K562 (cell line): ENCODE measurements at places on chromosomes 12 and 14.

DNA sequence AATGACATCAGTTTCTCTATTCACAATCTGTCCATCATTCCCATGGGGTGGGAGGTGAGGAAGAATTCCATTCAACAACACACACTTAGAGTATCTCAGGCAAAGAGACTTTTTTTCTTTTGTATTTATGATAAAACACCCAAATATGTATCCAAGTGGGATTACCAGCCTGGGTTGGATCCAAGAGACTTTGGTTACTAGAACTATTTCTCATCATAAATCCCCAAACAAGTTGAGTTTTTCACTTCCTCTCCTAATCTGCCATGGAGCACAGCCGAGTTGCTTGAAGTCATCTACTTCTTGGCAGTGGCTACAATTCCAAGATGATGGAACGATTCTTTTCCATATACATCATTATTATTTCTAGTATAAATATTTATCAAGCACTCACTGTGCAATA is 209.2 kb upstream of the HMGA2 start:
- no peak for DNase-seq

- DNase-seq, result no peak
Measured at GRCh38 chr12:23670684-23671083, 278.8 kb downstream of the SOX5 start.

- DNase-seq, result no peak
Measured at GRCh38 chr14:91470216-91470615, 39.9 kb downstream of the PPP4R3A start.

- no peak for DNase-seq
Measured at GRCh38 chr12:128771681-128772080, 52.1 kb downstream of the SLC15A4 start.

GRCh38 chr14:52443506-52443905 is 108.8 kb downstream of the TXNDC16 start:
- no peak for DNase-seq

DNA sequence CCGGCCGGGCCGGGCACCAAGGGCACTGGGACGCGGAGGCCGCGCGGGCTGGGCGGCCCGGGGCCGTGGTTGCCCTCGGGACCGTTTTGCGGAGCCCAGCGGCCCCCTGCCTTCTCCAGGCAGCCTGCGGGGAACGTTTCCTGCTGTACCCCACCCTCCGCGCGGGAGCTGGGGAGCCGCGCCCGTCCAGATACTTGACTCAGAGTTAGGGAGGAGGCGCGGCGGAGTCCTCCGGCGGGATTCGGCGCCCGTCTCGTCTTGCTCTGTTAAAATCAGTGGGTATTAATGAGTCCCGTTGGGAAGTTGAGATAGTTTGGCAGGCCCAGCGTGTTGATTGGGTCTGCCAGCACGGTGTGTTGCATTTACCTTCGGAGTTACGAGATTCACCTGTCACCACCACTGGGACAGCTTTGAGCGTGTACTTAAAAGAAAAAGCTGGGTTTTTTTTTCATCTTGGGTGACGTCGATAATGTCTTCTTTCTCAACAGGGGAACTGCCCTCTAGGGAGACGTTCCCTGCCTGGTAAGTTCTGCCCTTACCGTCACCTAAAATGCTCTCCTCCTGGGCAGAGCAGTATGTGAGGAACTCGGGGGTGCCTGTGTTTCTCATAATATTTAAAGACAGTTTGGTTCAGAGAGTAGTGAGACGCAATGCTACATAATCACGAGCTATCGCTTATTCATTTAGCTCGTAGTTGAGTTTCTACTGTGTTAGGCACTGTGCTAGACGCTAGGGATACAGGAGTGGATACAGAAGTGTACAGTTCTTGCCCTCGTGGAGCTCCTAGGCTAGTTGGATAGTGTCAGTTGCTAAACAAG is 596 bp downstream of the DLST start:
- no peak for DNase-seq

GRCh38 chr12:67810166-67810565 is 161.6 kb downstream of the DYRK2 start:
- DNase-seq, result no peak

DNA sequence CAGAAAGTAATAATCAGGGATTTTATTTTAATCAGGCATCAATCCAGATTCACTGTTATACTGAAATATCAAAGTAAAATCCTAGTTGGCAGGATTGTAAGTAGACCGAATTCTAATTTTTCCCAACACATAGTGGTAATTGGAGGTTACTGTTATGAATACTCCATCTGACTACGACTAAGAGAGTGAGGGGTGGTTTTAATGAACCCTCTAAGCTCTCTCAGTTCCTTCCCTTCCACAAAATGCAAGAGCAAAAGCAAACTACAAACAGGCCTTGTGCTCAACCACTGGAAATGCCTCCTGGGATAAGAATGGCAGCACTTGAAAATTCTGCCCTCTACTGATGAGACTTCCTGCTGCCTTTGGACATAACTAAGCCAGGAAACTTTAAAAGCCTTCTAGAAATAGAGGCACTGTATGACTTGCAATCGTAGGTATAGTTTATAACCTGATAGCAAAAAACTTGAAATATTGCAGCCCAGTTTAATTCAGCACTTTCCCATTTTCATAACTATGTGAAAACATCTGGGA is 184.8 kb downstream of the SLC16A7 start:
- no peak for DNase-seq
